ENCODE measurements at places on chromosomes 12 and 14.

GRCh38 chr12:121873216-121873569 lies 14.5 kb upstream of the HPD start:
- no peak for DNase-seq

DNA sequence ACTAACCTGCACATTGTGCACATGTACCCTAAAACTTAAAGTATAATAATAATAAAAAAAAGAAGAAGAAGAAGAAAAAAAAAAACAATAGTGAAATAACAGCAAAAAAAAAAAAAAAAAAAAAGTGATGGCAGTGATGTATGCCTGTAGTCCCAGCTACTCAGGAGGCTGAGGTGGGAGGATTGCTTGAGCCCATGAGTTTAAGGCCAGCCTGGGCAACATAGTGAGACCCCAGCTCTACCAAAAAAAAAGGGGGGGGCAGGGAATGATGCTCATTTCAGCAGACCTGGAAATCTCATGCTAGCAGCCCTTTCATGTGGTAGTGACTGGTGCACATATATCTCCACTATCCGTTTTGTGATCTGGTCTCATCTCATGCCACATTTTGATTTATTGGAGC lies 20.8 kb downstream of the TRAFD1 start:
- DNase-seq, result no peak

- DNase-seq, result no peak
Observed at GRCh38 chr12:100692502-100692901, 102.1 kb upstream of the ANO4 start.

GRCh38 chr14:93049867-93050331 lies 65.8 kb downstream of the ITPK1 start:
- peak; percentile 66 for DNase-seq

All from dermis microvascular lymphatic vessel endothelial cell (primary cell).